Progenitor cell of endocrine pancreas (in vitro differentiated cells): ENCODE measurements at places on chromosomes 12 and 14.

GRCh38 chr14:21874946-21875345, 201.3 kb upstream of the OR4E1 start:
- DNase-seq = no peak

- no peak for DNase-seq
Observed at GRCh38 chr12:124829008-124829707, 34.5 kb downstream of the SCARB1 start.

DNA sequence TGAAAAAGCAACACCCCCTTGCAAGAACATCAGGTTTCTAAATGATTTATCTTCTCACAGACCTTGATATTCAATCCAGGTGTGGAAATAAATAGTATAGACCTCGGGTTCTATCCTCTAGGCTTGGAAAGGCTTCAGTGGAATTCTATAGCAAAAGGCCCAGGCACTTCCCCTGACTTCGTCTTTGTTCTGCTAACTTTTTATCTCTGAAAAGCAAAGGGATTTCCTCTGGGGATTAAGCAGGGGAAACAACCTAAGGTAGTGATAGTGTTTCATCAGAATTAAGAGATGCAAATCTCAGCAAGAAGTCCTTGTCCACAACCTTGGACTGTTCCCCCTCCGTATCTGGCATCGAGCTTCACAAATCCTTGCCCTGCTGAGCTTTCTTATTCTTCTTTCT, 59.5 kb upstream of the DUSP6 start:
- no peak for DNase-seq

GRCh38 chr12:89016970-89017778, 335.1 kb downstream of the DUSP6 start:
- peak; percentile 15 for DNase-seq

DNA sequence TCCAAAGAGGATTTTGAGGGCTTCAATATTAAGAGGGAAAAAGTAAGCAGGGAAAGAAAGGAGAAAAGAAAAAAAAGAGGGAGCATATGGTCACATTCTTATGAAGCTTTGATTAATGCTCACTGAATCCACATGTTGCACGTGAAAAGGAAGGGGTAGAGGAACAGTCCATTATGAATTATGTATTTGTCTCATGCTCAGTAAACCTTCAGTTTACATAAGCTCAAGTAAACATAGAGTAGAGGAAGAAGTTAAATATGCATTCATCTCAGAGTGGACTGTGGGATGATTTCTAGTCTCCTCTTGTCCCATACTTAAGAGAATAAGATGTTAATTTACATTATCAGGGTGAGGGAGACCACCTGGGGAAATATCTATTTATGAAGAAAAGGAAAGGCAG, 334.5 kb downstream of the IPO8 start:
- no peak for DNase-seq
